ENCODE measurements at places on chromosomes 3 and 15.

DNA sequence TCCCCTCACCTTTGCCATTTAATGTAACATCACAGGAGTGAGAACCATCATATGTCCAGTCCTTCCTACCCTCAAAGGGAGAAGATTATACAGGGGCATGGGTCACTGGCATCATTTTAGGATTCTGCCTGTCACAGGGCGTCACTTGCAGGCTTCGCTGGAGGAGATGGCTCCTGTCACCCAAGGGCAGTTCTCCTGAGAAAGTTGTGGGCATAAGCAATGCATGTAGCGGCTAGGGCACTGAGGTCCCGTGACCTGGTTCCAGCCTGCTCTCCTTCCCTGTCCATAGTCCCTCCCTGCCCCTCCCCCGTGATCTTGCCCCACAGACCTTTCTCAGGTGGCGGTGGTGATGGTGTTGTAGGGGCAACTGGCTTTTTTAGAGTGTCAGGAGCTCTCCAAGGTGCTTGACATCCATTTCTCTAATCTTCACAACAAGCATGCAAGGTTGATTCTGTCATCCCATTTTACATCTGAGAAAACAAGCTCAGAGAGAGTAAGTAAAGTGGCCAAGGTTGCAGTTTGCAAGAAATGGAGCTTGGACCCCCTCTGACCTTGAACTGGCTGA lies 241.5 kb upstream of the CTDSPL start:
- DNase-seq = no peak

- no peak for DNase-seq
Measured at GRCh38 chr15:70795311-70795665, 31.9 kb upstream of the UACA start.

GRCh38 chr3:16987141-16987540 lies 102.4 kb downstream of the PLCL2 start:
- DNase-seq = no peak

DNA sequence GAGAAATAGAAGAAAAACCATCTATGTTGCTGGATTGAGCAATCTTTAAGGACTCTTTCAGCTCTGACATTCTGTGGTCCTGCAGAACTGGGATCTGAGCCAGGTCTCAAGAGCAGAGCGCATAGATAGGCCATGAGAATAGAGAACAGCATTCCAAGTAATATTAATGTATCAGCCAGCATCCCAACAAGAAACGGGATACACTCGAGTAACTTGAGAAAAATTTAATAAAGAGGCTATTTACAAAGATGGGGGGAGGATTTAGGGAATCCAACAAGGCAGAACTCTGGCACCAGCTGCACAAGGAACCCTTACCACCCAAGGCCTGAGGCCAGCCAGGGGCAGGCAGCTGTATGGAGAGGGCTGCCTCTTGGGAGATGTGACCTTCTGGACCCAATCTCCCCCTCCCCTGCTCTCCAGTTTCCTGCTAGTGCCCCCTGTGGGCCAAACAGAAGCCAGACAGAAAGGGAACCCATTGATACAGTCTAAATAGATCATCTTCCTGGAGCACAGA lies 8.2 kb downstream of the TMOD2 start:
- DNase-seq = no peak

GRCh38 chr3:133703915-133704314 lies 42.2 kb upstream of the TOPBP1 start:
- no peak for DNase-seq

DNA sequence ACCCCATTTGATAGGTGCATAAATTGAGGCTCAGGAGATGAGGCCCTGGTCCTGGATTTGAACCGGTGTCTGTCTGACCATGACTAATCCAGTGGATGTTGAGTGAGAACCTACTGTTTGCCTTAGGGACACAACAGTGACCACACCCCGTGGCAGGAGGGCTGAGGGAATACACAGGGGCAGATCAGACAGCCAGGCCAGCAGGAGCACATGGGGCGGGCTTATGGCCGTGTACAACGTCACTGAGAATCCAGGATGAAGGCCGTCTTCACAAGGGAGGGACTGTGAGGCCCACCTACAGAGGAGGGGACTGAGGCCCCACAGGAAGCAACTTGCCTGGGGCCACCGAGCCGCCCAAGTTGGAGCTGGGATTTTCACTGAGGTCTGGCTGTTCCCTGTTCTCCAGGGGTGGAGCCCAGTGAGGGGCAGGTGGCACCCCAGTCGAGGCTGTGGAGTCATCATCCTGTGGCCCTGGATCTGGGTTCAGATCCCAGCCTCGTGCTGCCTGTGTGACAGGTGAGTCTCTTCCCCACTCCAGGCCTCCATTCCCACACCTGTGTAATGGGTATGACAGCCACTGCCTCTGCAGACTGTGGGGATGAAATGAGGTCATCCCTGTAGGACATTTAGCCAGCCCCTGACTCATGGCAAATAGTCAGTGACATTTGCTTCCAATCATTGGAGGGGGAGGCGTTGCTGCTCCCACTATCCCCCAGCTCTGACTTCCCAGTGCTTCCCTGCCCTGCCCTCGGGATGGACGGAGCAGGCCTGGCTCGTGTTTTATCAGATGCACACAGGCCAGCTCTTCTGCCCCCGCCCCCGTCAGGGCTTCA lies 6.3 kb upstream of the PLXND1 start:
- DNase-seq = no peak

DNA sequence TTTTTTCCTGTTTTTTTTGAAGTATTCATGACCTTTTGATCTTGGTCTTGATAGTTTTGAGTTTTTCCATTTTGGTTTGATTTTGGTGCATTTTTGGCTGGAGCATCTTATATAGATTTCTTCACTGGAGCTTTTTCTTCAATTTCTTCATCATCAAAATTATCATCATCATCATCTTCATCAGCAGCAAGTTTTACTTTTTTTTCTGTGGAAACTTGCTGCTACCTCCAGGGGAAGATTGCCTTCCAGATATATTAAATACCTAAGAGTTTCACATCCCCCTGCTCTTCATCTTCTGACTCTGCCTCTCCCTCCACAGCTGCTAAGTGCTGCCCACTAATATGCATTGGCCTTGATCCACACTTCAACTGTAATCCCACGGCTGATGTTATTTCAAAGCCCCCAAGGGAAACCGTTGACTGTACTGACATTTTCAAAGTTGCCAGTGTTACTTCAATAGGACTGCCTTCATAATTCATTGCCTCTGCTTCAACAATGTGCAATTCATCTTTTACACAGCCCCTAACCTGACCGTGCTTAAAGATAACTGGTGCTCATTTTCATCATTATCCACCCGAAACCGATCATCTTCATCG lies 151.7 kb downstream of the NR1D2 start:
- no peak for DNase-seq

DNA sequence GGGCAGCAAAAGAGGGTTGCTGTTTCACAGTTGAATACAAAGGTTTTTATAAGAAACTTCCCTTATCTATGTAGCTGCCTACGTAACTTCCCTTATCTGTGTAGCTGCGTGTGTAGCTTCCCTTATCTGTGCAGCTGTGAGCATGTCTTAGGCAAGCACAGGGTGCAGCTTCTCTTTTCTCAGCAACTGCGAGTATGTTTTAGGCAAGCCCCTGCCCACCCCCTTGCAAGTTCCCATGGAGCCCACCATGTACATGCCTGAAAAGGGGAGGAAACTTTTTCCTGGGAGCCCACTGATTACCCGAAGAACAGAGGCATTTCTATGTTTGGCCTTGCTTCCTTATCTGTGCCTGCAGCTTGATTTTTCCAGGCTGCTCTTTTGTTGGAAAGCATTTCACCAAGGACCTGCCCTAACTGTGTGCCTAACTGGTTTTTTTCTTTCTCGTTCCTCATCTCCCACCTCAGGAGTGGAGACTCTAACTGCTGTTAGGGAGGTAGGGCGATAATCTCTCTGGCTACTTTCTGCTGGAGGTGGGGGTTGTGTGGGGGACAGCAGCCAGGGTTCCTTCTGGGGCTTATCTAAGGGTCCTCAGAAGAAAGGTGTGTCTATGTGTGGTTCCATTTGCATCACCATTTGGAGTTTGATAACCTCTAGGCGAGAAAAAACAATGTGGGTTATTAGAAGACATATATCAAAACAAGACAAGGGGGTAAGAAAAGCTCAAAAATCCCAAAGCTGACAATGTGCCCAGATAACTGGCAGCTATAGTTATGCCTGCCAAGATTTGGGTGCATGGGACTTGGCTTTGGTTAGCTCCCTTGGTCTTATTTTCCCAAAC lies 26.0 kb downstream of the SORD start:
- DNase-seq = peak; percentile 78

GRCh38 chr3:40152482-40153133 lies 156.9 kb upstream of the EIF1B start:
- no peak for DNase-seq

DNA sequence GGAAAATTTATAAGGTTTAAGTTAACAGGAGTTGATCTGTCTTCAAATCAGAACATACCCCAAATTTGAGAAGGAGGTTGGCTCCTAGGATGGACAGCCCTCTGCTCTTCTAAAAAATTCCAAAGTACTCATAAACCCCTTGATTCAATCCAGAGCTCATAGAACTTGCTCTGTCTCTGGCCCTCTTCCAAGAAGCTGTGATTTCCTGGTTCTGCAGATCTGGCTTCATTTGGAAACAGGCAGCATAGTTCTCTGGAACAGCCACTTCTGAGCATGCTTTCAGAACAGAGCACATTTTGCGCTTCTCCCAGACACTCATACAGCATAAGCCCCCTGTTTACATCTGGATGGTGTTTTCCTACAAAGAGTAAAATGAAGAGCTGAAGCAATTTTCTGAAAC lies 96.7 kb downstream of the KBTBD8 start:
- no peak for DNase-seq

DNA sequence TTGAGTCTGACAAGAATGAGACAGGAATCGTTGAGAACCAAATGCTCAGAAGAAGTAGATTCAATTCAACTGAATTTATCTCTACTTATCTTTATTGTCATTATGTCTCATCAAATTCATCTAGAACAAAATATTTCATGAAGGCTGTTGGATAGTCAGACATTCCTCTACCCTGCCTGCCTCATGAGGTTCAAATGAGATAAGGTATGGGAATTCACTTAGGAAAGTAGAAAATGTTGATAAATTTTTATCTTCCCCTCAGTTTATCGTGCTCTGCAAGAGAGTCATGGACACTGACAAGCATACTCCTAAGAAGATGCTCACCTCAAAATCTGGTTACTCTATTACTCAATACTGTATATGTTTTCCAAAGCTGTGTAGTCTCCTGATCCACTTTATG lies 149.7 kb upstream of the CDIN1 start:
- no peak for DNase-seq

DNA sequence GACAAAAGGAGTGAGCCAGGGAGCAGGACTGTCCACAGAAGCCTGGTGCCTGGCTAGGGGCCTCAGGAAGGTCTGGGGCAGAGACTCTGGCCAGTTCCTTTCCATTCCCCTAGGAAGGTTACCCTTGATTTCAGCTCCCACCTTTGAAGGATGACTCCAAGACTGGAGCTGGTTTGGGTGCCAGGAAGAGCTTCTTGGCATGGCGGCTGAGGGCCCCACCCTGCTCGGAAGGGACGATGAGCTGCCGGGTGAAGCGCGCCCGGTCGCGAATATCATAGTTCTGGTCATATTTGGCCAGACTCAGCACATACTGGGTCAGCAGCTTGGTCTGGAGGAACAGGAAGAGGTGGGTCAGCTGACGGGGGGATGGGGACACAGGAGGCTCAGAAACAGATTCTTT lies 19.4 kb upstream of the CPEB1 start:
- DNase-seq = no peak

DNA sequence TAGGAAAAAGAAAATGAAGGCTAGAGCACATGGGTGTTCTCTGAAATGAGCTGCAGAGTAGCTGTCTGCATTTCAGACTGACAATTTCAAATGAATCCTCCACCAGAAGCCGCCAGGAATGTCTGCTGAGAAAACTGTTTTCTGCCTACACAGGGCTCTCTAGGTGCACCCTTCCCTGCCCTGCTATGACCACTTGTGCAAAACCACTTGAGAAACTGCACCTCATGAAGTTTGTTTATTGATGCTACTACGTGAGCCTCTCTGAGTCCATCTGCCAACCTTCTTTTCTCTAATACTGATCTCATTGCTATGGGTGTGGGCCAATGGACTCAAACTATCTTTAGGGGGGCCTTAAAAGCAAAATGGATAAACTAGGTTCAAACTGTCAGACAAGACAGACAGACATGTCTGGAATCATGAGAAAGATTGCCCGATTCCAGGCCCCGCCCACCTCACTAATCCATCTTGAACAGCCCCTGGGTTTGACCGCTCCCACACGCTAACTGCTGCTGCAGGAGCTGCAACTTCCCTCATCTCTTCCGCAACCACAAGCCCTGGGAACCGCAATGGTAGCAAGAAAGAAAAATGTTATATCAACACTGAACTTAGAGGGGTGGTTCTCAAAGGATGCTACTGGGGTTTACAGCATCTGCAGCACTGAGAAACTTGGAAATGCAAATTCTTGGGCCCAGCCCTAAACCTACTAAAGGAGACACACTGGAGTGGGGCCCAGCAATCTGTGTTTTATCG lies 9.0 kb upstream of the CD47 start:
- peak; percentile 28 for DNase-seq

- DNase-seq = no peak
Measured at GRCh38 chr3:142021127-142021526, 128.2 kb downstream of the TFDP2 start.

DNA sequence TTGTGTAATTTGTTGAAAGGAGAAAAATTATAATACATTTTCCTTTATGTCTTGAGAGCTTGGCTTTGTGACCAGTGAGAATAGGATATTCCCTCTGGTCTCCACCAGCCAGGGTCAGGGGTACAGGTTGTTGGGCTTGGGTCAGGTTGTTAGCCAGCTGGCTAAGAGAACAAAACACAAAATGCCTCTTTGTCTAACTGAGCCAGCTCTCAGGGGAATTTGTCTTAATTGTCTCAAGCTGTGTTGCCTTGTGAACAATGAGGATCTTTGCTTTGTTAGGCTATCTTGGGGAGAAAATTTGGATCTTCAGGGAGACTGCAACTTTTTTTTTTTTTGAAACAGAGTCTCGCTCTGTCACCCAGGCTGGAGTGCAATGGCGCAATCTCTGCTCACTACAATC lies 17.7 kb upstream of the GK5 start:
- DNase-seq = no peak

DNA sequence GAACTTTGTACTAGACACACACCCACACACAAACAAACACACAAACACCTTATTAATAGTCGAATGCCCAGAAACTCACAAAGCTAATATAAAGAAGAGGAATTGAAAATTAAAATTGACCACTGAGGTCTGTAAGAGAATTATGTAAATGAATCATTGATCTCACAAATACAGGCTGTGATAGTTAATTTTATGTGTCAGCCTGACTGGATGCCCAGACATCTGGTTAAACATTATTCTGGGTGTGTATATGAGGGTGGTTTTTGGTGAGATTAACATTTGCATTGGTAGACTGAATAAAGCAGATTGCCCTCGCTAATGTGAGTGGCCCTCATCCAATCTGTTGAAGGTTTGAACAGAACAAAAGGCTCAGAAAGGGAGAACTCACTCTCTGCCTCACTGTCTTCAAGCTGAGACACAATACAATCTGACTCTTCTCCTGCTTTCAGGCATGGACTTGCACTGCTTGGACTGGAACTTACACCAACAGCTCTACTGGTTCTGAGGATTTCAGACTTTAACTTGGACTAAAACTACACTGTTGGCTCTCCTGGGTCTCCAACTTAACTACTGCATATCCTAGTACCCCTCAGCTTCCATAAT lies 199.4 kb upstream of the TTC14 start:
- no peak for DNase-seq
